Activated naive CD8-positive, alpha-beta T cell treated with anti-CD3 and anti-CD28 coated beads, Interleukin-2, amount 10 ng/mL, durations not matched to agents 7 days and 5 days (primary cell): ENCODE measurements at places on chromosomes 13 and 19.

DNA sequence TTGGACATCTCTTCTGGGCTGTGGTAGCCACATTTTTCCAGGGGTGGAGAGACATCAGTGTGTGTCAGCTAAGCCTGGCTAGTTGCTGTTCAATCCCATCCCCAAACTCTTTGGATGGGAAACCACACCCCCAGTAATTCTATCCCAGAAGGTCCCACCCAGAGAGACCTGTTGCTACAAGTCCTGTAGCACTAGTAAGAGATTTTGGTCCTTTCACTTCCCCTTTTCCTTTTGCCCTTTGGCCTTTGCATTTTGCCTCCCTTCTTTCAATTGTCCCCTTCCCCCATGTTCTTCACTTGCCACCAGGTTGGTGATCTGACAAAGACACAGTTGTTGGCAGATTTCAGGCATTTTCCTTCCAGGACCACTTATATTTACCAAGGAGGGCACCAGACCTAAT, 3.8 kb downstream of the CBY2 start:
- DNase-seq = no peak

DNA sequence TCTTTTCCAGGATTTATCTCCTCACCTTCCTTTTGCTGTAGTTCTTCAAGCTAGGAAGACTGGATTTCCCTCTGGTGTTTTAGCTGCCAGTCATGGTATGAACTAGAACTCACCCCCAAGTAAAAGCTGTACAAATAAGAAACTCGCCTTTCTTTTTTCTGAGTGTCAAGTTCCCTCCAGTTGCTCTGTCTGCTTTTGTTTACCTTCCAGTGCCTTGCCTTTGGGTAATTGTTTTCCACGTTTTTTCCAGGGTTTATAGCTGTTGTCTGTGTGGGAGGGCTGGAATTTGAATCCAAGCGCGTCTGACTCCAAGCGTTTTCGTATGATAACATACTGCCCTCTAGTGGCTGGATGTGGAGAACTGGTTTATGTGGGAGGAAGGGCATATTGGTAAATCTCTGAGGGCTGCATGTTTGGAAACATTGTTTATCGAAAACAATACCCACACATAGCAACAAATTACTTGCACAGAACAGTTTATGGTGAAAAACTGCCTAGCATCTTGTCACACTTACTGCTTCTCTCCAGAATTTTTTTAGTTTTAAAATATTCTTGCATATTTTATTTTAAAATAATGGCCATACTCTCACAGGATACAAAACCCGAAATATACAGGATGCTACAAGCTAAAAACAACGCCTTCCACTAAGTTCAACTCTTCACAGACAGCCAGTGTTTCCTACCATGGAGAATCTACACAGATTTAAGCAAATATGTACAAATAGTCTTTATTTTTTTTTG, 19.2 kb downstream of the RCN3 start:
- no peak for DNase-seq

DNA sequence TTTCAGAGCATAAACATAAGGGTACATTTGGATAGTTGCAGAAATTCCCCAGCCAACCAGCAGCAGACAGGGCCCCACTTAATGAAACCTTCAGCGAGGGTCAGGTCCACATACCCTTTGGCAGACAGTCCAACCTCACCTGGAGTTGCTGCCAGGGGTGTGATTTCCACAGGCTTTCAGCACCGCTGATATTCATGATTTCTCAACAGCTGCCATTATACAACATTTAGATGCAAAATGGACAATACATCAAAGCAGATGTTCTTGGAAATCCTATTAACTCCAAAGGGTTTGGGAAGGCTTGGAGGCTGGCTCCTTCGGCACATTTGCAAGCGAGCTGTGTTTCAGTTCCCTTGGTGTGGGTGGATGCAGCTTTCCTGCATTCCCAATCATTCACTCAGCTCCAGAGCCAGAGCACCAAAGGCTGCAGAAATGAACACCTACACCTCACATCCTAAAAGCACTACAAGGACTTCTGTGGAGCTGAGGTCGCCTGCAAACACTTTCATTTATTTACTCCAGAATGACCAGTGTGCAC, 147.2 kb upstream of the VSTM2B start:
- no peak for DNase-seq

DNA sequence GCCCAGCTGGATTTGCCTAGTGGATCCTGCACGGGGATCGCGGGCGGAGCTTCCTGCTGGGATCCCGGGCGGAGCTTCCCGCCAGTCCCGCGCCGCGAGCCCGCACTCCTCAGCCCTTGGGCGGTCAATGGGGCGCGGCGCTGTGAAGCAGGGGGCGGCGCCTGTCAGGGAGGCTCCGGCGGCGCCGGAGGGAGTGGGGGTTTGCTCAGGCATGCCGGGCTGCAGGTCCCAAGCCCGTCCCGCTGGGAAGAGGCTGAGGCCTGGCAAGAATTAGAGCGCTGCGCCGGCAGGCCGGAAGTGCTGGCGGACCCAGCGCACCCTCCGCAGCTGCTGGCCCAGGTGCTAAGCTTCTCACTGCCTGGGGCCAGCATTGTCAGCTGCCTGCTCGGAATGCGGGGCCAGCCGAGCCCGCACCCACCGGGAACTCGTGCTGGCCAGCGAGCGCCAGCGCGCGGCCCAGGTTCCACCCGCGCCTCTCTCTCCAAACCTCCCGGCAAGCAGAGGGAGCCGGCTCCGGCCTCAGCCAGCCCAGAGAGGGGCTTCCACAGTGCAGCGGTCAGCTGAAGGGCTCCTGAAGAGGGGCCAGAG, 119.6 kb downstream of the PRR20E start:
- no peak for DNase-seq

DNA sequence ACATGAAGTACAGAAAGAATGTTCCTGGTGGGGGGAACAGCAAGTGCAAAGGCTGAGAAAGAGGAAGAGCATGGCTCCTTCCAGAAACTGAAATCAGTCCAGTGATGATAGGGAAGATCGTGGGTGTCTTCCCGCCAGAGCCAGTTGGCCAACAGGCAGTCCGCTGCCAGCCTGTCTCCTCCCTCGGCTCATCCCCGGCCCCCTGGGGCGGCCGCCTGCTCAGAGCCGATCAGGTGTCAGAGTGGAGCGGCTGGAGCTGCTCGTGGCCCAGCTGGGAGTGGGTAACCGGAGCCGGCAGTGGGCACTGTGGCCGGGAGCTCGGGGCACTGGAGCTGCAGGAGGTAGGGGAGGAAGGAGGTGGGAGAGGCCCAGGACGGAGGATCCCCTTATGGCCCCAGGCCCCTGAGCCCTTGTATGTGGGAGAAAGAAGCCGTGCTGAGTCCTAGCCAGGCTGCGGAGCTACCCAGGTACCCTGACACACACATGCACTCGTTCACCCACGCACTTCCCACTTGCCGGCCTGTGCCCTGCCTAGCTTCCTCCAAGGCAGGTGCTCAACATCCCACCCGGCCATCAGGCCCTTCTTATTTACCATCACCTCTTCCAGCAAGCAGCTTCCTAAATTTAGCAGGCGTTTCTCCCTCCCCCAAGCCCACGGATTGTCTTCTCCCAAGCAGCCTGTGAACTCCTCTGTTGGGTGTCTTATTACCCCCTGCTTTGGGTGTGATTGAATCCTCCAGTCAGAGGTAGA, 1.7 kb downstream of the ANKRD24 start:
- no peak for DNase-seq

DNA sequence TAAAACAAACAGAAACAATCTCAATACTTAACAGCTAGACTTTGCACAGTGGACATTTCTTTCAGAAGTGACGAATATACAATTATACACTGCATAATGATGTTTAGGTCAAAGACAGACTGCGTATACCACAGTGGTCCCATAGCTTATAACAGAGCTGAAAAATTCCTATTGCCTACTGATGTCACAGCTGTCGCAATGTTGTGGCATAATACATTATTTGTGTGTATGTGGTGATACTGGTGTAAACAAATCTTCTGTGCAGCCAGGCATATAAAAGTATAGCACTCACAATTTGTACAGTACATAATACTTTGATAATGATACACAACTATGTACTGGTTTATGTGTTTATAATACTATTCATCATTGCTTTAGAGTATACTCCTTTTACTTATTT, 116.7 kb downstream of the TNFRSF19 start:
- no peak for DNase-seq
